Tibial nerve (tissue), 4 donors: ENCODE measurements at places on chromosomes 6 and 20.

DNA sequence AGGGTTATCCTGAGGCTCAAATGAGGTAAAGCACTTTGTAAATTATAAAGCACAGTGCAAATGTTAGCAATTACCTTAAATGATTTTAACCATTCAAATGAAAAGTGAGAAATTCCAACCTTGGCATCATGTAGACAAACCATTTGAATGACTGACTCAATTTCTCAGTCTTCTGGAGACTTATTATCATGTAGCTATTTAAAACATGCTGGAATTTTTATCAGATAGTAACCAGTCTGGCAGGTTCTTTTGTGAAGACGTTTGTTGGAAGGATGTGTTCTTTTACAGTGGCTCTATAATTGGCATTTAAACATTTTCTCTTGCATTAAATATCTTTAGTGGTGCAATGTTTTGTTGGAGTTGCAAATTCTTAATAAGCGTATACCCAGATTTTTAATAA is 386.6 kb downstream of the NKAIN2 start:
- no peak for DNase-seq

GRCh38 chr20:60011512-60012507 is 53.6 kb downstream of the CDH26 start:
- DNase-seq = no peak

GRCh38 chr20:50453533-50454244 is 56.5 kb upstream of the PTPN1 start:
- no peak for DNase-seq

GRCh38 chr6:39206250-39206721 is 23.0 kb downstream of the KCNK5 start:
- DNase-seq = no peak

DNA sequence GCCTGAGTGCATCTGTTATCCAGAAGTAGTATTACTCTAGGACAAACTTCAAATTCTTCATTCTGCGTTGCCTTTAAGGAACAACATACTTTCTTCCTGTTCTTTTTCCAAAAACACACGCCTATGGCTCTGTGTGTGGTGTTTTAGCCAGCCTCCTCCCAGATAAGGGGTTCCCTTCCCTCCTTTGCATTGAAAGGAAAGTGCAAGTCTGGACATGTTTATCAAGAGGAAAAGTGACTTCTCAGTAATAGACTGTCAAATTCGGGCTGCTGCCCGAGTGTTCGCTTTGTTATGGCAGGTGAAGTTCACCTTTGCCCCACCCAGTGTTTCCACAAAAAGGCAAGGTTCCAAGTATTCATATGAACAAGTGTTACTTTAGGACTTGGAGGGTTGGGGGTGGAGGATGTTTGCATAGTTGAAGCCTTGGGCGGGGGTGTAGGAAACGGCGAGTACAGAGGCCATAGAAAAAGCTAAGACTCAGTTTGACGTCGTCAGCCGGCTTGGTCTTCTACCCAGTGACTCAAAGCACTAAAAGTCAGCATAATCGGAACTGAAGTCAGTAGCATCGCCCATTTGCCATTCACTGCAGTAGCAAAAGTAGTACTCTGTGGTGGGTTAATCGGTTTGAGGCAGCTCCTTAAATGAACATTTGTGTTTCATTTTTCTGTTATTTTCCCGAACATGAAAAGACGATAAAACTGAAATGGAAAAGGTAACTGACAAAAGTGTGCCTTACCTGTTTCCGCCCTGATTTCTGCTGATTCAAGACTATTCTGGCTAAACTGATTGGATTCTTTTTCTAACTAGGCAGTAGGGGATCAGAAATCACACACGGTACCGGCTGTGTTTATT is 12.5 kb downstream of the PRDM1 start:
- no peak for DNase-seq

DNA sequence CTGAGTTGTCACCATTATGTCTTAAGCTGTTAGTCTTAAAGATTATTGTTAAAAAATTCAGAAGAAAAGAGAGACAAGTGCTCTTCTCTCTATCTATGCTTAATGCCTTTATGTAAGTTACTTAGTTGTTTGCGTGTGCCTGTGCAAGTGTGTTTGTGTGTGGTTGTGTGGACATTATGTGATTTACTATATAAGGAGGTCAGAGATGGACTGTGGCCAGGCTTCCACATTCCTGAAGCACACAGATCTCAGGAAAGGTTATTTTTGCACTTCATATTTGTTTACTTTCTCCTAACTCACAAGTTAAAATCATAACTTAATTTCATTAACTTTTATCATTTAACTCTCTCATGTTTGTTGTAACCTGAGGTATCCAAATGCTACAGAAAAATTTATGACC is 14.5 kb downstream of the ENPP4 start:
- DNase-seq = no peak
